NAMALWA (cell line): ENCODE measurements at places on chromosomes 4 and X.

GRCh38 chrX:69503782-69504625 is at the start of gene NALF2:
Gene NALF2, plus strand, starts transcription at chrX:69504326. Its CDS starts 957 bp downstream, at chrX:69505283.
- peak; percentile 3 for DNase-seq

- DNase-seq, result no peak
Observed at GRCh38 chr4:126404549-126404948, 1089.8 kb downstream of the FAT4 start.

GRCh38 chr4:110365761-110366160 is 110.2 kb upstream of the ENPEP start:
- no peak for DNase-seq

DNA sequence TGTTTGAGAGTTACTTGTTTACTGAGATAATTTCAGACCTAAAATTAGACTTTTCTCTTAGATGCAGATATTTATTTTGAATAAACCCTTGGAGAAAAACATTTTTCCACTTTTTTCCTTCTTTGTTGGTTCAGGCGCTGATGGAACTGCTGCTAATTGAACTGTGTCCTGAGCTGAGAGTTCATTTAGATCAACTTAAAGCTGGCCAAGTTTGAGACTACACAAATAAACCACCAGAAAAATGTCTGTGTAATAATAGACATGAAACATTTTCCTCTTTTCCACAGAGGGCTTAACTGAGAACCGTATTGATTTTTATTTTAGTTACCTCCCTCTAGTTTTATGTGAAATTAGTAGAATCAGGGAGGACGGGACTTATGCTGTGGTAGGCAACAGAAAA is 32.5 kb downstream of the LRP2BP start:
- DNase-seq, result no peak

DNA sequence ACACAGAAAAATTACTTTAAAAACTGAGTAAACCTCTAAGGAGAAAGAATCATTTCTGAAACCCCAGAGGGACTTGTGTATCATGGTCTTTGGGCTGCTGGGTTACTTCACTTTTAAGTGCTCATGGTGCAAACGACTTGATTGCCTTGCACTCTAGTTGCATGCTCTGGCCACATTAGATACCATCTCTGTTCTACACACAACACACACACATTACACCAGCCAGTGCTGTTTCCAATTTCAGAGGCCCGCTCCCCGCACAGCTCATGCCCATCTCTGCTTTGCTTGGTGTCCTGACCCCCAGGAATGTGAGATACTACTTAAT is 2.1 kb downstream of the PPP3CA start:
- peak; percentile 67 for DNase-seq

GRCh38 chrX:150150076-150150779 is 211.9 kb upstream of the EOLA2 start:
- no peak for DNase-seq

- DNase-seq, result no peak
Observed at GRCh38 chr4:138409670-138410069, 167.5 kb upstream of the SLC7A11 start.

GRCh38 chr4:26753617-26754016 is 107.0 kb upstream of the STIM2 start:
- DNase-seq, result no peak

GRCh38 chrX:35682476-35682875 is 115.7 kb upstream of the MAGEB16 start:
- DNase-seq, result no peak

DNA sequence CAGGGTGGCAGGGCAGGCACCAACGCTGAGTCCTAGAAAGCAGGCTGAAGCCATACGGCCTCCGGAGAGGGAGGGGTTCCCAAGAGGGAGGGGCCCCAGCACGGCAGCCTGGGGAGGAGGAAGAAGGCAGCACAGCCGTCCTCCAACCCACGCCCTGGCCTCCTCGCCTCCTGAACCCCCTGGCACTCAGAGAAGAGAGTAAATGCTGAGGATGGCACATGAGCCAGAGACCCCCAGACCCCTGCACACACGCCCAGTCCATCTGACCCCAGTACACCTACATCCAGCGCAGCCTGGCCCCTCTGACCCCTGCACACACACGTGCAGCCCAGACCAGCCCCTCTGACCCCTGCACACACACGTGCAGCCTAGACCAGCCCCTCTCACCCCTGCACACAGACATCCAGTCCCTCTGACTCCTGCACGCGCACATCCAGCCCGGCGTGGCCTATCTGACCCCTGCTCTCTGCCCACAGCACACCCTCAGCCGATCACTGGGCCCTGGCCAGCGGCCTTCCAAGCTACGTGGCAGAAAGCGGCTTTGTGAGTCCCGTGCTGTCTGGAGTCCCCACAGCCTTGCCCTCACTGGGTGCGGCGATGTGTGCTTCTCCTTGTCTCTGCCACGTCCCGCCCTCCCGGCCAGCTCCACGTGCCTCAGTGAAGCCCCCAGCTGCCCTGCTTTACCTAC is 18.5 kb downstream of the ATP5ME start:
- DNase-seq, result no peak

GRCh38 chrX:39063037-39063436 is 261.8 kb downstream of the MID1IP1 start:
- no peak for DNase-seq

DNA sequence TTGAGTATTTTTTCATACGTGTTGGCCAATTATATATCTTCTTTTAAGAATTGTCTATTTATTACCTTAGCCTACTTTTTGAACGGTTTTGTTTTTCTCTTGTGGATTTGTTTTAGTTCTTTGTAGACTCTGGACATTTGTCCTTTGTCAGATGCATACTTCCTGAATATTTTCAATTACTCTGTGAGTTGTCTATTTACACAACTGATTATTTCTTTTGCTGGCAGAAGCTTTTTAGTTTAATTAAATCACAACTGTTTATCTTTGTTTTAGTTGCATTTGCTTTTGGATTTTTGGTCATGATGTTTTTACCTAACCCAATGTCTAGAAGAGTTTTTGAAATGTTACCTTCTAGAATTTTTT is 19.6 kb downstream of the UGT2B7 start:
- DNase-seq, result no peak

- peak; percentile 58 for DNase-seq
Observed at GRCh38 chrX:26649534-26649933, 433.6 kb downstream of the MAGEB5 start.

DNA sequence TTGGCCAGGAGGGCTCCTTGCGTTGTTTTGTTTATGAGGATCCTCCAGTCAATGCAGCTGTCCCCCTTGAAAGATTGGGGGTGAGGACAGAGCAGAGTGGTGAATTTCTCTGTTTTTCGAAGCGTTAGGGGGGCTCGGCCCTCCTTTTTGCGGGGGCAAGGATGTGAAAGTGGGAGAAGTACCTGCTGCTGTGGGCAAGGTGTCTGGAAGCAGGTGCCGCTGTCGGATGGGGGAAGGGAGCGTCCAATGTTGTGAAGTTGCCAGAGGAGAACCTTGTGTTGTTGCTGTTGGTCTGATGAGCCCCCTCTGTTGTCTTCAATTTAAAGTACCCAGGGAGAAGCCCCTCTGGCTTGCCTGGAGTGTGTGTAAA is 613 bp downstream of the GLRB start:
- no peak for DNase-seq

DNA sequence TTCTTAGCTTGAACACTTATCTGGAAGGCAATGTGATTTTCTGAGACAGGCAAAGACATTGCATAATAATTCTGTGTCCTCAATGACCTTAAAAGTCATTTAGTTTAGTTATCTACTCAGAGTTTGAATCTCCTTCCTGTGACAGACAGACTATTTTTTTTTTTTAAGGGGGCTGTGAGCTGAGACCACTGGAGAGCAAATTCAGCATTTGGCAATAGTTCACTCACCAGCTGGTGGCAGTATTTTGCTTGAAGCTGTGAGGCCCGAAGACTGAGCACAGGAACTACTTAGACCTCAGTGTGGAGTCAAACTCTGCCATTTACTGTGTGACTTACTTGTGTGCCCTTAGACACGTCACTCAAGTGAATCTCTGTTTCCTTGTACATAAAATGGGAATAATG is 22.9 kb upstream of the CPE start:
- peak; percentile 78 for DNase-seq

- no peak for DNase-seq
Observed at GRCh38 chrX:9037296-9037695, 3.4 kb upstream of the FAM9B start.

DNA sequence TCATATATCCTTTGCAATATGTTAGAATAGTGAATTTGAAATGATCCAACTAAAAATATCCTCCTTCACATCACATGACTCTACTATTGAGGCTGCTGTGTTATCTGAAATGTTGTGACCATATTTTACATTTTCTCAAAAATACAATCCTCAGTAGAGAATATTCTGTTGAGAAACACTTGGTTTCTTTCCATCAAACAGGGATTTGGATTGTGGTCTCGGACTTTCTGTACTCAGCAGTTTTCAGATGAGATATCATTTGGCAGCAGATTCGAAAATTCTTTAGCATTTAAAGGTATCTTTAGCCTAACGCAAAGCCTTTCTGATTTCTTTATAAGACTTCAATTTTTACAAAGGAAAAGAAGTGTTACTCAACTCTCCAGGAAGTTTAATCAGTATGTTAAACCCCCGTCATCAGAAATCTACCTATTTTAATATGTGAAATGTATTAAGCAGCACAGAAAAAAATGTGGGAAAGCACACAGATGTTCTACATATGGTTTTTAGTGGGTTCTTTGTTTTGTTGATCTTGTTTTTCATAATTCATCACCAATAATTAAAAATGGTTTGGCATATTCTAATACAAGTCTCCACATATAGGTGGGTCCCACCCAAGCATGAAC is 55.4 kb upstream of the ANXA3 start:
- no peak for DNase-seq

DNA sequence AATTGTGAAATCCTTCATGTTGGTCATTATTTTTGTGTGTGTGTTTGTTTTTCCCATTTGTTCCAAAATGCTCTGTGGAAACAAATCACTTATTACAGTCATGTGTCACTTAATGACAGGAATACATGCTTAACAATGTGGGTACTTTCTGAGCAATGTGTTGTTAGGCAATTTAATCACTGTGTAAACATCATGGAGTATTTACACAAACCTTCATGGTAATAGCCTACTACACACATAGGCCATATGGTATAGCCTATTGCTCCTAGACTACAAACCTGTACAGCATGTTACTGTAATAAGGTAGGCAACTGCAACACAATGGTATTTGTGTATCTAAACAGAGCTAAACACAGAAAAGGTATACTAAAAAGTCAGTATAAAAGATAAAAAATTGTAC is 388.9 kb upstream of the PPP1R2C start:
- DNase-seq, result no peak

DNA sequence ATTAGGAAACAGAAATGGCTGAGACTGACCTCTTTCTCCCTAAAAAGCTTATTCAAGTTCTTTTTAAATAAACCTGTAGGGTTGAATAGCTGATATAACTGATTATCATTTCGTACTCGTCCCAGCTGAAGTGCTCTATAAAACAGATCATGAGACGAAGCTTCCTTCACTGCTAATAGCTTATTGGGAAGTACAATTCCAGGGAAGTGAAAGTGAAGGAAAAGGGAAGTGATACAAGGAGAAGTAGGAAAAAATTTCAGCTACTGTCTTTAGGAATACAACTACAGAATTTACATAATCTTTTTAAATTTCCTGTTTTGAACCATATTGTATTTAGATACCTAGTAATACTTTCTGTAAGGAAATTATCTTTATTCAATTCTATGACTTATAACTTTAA is 103.0 kb downstream of the SNCA start:
- DNase-seq, result no peak

DNA sequence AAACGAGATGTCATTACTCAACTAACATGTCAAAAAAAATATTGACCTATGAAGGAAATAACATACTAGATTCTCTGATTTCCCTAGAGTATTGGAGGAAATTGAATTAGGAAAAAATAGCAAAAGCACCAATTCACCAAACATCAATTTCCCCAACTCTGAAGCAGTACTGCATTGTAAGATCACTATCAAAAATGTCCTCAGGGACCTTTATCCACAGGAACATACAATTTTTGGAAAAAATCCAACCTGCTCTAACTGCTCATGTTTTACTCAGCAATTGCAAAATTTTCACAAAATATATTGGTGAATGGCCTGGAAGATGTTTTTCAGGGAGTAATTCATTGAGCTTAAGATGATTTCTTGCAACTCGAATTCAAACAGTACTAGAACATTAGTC is 239.0 kb upstream of the GIMD1 start:
- DNase-seq, result no peak

- no peak for DNase-seq
Observed at GRCh38 chrX:140123446-140123845, 158.1 kb upstream of the CXorf66 start.

- DNase-seq, result no peak
Observed at GRCh38 chrX:16920075-16920474, 26.4 kb upstream of the REPS2 start.

GRCh38 chrX:152937236-152937635 is 39.4 kb downstream of the ZNF185 start:
- no peak for DNase-seq

- peak; percentile 23 for DNase-seq
Observed at GRCh38 chr4:119040694-119041185, 94.9 kb upstream of the MYOZ2 start.

DNA sequence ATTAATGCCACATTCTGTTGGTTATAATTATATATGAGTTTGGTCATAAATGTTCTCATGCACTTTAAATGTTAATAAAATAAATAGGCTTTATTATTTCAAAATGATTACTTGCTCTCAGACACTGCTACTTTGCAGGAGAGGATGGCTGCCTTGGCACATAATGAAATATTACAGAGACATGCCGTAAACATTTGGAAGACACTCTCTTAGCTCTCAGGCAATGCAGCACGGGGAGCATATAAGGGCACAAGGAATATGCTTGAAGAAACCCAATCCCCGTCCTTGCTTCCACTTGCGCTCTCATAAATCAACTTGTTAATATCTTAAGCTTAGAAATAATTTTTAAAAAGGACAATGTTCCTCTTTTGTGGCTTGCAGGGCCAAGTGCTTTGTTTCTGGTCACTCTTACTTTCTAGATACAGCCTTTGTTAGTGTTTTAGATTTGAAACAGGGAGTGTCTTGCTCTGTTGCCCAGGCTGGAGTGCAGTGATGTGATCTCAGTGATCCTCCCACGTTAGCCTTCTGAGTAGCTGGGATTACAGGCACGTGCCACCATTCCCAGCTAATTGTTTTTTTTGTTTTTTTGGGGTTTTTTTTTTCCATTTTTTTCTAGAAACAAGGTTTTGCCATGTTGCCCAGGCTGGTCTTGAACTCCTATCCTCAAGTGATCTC is 445.0 kb downstream of the SPRY1 start:
- DNase-seq, result no peak

DNA sequence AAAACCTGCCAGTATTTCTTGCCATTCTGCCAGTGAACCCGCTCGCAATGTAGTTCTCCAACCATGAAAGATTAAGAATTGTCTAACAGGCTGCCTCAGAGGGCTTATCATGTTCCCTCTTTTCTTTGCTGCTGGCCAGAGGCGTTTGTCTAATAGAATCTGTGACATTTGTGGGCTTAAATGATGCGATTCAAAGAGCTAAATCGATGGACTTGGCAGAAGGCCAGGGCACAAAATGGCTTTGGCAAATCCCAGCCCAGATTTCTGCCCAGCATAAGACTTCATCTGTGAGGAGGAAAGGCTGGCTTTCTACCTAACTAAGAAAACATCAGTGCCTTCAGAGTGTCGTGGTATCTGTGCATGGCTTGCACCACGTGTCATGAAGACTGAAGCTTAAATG is 79.9 kb downstream of the TRPC5OS start:
- no peak for DNase-seq
